SK-N-SH treated with all-trans-retinoic acid at 6 μM for 48 hours (cell line): ENCODE measurements at places on chromosomes 11 and 22.

- ATAC-seq: peak; percentile 26; the same call in 2 of the 3 replicates
These were observed 267.2 kb downstream of the TENM4 start for GRCh38 chr11:79173615-79174014.

DNA sequence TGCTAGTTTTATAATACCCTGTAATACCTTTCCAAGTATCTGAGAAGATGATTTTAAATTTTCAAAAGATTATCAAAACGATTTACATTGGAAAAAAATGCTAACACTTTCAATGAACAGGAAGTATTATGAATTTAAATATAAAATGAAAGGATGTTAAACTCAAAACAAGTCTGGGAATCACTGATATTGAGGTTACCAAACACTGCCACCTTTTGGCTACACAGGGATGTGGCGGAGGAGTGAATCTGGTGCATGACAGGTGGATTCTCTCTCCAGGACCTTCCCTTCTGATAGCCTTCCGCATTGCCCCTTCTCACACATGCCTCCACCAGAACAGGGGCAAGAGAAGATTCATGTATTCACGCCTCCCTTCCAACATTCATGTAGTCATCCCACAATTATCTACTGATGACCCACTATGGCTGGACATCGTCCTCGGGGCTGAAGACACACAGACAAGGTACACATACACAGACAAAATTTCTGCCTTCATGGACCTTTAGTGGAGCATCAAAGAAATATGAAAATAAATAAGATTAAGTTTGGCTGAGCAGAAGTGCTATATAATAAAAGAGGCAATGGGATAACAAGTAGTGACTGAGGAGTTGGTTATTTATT is 34.7 kb downstream of the ATG16L2 start:
- peak; percentile 80 for ATAC-seq

DNA sequence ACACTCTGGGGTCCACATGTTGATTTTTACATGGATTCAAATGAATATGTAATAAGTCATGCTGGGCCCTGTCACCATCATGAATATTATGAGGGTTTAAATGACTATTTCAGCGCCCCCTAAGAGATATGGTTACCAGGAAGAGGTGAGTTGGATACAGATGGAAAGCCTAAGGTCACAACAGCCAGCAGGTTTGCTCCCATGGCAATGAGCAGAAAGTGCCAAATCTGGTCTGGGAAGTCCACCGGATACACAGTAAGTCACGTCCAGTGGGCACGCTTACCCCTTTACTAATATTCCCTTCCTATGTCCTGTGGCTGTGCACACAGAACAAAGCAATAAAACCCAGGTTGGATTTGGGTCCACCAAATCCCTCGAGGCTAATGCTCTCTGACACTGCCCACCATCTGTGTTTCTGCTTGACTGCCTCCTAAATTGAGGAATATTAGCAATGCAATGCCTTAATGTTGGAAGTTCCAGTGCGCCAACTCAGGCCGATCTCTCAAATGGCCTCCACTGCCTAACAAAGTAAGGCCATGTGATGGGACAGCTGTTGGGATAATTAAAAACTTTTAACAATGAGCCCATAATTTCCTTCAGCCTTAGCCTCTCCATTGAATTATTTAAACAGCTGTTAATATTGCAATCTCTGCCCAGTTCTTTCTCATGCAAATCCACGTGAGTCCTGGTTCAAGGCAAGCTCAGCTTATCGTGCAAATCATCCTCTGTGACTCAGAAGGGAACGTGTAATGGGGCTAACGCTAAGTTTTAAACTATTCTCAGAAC is 97.6 kb downstream of the SLC1A2 start:
- peak; percentile 66 for ATAC-seq

DNA sequence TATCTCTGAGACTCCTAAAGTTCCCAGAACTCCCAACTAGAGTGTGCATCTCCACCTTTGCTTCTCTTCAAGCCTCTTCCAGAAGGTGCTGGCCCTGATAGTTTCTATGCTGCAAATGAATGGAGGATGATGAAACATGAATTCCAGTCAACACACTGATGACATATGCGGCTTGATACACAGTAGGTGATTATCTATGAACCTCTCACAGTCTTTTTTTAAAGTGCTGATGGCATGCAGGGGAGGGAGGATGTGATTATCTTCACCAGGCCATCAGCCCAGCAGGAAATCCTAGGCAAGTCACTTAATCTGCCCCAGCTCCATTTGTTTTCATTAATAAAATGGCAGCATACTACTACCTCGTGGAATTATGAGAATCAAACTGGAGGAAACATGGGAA is 548.5 kb downstream of the SOX6 start:
- ATAC-seq: no peak

GRCh38 chr11:35126000-35126878 is 12.7 kb upstream of the CD44 start:
- ATAC-seq: no peak

DNA sequence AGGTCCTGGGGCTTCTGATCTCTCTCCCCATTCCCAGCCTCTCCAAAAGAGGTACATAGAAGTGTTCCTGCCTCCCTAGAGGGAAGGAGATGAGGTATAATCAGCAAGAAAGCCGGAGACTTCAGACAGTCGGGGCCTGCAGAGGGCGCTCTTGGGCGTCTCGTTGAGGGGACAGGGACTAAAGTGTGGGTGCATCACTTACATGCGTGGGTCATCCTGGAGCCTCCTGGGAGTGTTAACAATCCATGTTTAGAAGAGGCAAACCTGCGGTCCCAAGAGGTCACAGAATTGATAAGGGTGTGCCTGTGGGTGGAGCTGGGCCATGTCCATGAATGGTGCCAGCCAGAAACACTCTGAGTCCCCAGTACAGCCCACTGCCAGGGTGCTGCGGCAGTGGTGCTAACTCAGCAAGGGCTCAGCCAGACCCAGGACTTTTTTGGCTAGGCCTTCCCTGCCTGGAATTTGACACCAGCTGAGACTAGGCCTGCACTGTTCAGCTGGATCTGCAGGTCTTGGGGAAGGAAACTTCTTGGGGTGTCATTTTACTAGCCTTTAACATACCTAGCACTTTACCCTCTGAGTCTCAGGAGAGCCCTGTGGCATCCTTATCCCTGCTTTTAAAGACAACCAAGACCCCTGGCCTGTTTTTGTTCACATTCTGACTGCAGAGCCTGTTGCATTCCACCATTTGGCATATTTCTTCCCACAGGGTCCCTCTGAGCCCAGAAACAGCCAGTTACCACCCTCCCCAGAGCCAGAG is 5.5 kb downstream of the YDJC start:
- peak; percentile 40 for ATAC-seq

- ATAC-seq: no peak; the same call in 2 of the 3 replicates
These were observed 99.8 kb upstream of the OR9G4 start for GRCh38 chr11:56848141-56848809.

DNA sequence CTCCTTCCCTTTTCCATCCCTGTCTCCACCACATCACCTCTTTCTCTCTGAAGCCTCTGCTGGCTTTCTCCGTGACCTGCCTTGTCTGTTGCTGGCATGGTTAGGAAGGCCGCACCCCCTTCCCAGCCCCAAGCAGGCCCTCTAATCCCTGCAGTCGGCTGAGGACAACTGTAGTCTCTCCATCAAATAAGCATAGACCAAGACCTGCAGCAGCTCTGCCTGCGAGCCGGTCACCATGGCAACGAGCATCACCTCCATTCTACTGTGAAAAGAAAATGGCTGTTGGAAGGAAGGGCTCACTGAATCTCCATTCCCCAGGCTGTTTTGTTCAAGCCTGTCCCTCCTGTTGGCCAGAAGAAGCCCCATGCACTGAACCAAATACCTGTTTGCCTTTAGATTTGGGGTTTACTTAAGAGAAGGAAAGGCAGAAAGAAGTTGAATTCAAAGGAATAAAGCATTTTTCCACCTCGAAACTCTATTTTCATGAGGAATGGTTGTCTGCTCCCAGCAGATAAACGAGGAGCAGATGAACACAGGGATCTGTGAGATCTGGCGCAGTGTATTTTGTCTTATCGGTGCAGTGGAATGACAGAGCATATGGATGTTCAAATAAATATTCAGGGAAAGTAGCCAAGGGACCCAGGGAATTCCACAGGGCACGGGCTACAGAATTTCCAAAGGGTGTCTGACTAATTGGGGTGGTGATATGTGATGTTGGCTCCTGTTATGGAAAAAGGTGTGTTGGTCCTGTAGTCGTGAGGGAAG is 113.1 kb upstream of the TTC12 start:
- no peak; the same call in 2 of the 3 replicates for ATAC-seq

DNA sequence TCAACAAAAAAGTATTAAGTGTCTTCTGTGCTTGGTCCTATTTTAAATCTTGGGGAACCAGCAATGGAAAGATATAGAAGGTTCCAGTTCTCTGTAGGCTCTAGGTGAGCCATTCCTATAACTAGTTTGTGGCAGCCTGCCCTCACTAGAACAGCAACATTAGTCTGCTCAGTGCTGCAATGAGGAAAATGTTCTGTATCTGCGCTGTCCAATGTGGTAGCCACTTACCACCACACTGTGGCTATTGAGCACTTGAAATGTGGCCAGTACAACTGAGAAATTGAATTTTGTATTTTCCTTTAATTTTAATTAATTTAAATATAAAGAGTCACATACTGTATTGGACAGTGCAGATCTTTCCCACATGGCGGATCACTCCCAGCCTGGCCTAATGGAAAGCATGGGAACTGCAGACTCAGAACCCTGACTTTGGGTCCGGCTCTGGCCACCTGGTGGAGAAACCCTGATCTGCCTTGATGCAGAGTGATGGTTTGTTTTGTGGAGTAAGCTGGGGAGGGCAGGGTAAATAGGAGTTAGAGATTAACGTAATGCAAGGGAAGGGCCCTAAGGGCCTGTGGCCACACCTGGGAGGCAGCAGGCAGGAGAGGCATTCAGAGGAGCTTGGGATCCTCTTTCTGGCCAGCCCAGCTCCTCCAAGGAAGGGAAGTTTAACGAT is 101.0 kb downstream of the ME3 start:
- ATAC-seq: peak; percentile 86

- no peak for ATAC-seq
These were observed 35.2 kb downstream of the SOX6 start for GRCh38 chr11:16321148-16321547.

DNA sequence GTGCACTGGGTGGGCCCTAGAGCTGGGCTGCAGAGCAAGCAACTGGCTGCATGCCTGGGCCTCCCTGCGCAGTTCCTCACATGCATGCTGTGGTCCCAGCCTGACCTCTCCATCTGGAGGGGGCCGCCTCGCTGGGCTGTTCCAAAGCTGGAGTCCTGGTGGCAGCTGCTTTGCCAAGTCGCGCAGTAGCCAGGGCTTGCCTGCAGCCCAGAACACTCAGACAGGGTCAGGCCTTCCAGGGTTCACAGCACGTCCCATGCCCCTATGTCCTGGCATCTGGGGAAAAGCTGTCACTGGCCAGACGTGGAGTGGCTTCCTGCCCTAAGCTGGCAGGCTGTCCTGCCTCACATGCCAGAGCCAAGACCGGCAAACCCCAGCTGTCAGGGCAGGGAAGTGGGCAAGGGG is 16.5 kb upstream of the CDC42EP2 start:
- no peak for ATAC-seq

DNA sequence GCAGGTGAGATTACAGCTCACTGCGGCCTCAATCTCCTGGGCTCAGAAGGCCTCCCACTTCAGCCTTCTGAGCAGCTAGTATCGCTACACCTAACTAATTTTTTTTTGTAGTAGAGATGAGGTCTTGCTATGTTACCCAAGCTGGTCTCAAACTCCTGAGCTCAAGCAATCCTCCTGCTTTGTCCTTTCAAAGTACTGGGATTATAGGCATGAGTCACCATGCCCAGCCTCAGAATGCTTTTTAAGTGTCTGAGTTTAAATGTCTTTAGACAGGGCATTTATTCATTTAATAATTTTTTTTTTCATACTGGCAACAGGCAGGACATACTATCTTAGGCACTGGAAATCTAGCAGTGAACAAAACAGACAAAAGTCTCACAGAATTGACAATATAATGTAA is 27.7 kb downstream of the LRP4 start:
- peak; percentile 73 for ATAC-seq

DNA sequence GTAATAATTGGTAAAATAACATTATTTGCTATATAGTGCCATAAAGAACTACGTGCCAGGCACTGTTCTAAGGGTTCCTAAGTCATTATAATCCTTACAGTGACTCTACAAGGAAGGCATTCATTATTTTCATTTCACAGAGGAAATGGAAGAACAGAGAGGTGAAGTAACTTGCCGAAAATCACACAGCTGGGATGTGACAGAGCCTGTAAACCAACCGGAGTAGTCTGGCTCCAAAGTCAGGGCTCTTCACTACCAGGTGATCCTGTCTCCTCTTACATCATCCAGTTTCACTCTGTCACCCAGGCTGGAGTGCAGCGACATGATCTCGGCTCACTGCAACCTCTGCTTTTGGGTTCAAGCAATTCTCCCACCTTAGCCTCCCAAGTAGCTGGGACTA is 59.2 kb upstream of the RBFOX2 start:
- ATAC-seq: no peak

GRCh38 chr11:36237391-36237790 is 51.8 kb downstream of the COMMD9 start:
- no peak for ATAC-seq

- ATAC-seq: peak; percentile 63
These were observed 14.6 kb downstream of the PPME1 start for GRCh38 chr11:74185695-74186094.

DNA sequence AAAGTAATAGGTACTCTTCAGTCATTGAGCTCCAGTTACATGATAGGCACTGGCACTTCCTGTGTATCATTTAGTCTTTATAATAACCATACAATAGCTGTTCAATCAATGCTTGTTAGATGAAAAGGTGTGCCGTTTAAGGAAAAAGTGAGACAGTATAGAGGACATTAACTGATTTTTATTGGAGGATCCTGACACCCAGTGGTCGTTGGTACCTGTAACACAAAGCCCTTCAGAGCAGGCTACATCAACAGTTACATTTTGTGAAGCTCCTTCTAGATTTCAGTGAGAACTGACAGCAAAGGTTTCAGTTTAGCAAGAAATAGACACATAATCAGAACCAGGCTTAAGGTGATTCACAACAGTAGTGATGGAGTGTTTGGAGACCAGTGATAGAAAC is 44.2 kb downstream of the CCDC81 start:
- ATAC-seq: peak; percentile 92

DNA sequence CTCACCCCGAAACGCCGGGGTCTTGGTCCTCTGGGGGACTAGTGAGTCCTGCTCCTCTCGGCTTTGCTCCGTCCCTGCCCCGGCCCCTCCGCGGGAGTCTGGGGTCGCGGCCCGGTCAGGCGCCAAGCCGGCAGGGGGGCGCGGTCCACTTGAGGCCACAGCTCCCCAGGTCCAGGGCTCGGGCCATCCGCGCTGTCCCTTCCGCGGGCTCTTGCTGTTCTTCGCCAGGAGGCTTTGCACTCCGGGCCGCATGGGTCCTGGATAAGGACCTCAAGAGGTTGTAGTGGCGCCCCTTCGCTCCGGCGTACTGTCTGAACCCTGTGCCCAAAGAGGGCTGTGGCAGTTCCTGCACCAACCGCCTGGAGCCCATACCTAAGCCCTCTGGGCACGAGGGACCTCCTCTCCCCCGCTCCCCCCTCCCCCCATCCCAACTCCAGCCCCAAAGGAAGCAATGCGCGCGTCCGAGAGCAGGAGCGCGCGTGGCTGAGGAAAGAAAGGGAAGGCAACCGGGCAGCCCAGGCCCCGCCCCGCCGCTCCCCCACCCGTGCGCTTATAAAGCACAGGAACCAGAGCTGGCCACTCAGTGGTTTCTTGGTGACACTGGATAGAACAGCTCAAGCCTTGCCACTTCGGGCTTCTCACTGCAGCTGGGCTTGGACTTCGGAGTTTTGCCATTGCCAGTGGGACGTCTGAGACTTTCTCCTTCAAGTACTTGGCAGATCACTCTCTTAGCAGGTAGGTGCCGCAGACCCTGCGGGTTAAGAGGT is at the start of gene ADM:
Gene ADM, plus strand, starts transcription at position 579 of the 767 bp plus-strand sequence. CDS start 628 bp downstream, outside the sequence.
- peak; percentile 66 for ATAC-seq

- ATAC-seq: peak; percentile 99
These were observed 12.1 kb downstream of the OR10D3 start for GRCh38 chr11:124195189-124195734.
